Smooth muscle cell of the brain vasculature (primary cell): ENCODE measurements at places on chromosomes 5 and 9.

DNA sequence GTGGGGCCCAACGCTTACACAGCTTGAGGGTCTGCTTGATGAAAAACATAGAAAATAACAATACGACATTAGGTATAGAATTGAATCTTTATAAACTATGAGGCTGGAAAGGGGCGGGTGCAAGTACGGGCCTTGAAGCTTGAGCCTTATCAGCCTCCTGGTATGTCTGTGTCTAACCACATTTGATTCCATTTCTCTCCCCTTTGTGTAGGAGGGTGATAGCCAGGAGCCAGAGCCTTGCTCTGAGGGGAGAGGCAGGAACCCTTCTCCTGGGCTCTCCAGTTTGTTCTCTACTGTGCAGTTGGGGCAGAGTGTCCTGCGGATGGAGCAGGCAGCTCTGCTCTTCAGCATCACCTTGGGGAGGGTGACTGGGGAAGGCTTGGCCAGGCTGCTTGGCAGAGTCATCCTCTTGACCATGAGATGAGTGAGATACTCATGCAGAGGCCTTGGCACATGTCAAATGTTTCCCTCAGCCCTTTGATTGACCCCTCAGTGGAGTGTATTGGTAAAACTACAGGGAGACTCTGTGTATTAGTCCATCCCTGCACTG is 153.5 kb downstream of the SEMA6A start:
- DNase-seq: no peak

DNA sequence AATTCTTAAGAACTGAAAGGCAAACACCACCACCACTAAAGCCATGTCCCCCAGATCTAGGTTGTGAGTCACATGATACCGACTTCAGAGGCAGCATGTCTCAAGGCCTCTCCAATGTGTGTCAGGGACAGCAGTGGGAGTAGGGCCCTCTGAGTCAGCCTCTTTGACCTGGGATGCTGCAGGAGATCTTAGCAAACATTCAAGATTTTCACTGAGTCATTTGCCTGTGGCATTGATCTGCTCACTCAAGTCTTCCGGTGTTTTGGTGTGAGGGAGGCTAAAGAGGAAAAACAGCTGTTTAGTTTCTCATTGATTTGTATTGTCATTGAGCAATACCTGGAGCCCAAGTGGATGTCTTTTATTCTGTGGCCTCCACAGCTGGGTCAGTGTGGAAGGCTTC is 36.1 kb downstream of the TMC1 start:
- DNase-seq: peak; percentile 26

DNA sequence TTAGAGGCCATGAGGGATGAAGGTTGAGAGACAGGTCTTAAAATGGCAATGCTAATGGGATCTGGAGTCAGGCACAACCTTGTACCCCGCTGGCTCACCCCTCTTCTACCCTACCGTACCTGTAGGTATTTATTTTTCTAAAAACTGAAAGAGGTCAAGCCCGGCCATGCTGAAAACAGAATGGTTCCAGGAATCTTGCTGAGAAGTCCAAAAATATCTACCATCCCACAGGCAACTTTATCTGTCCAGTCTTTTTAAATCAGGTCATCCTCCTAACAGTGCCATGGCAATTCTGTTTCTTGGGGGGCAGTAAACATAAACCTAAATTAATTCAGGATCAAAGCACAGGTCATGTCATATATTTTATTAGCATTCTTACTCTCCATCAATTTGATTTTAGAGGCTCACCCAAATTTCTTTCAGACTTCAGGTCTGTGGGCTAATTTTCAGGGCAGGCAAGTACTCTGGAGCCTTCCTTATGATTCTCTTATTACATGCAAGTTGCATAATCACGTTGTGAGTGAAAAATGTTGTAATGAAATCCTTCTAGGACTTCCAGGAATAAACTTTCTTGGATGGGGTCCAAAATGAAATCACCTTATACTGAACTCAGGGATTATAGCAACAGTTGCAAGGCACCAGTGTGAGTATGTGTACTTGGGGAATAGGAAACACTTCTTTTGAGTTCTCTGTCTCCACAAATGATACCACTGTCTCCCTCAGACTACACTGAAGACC is 102.7 kb upstream of the NREP start:
- peak; percentile 62 for DNase-seq

- no peak for DNase-seq
Observed at GRCh38 chr5:158898185-158899177, 201.2 kb downstream of the EBF1 start.

DNA sequence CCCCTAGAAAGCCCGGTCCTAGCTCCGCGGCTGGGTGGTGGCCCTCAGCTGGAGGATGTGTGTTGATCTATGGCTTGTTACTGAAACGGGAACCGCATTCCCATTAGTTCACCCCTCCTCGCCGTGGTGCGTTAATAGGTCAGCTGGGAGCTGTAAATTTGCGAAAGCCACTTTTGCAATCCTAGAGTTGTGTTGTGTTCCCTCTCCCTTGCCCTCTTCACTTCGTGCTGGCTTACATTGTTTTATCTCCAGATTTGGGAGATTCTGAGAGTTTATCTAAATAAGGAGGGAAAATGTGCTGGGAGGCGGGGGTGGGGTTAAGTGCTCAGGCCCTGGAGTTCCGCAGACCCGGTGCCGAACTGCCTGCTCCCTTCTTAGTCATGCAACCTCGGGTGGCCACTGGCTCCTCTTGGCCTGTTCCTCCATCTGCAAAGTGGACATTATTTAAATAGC is 62.8 kb downstream of the HMCN2 start:
- DNase-seq: no peak

- peak; percentile 4 for DNase-seq
Observed at GRCh38 chr5:15425766-15426165, 74.2 kb upstream of the FBXL7 start.

DNA sequence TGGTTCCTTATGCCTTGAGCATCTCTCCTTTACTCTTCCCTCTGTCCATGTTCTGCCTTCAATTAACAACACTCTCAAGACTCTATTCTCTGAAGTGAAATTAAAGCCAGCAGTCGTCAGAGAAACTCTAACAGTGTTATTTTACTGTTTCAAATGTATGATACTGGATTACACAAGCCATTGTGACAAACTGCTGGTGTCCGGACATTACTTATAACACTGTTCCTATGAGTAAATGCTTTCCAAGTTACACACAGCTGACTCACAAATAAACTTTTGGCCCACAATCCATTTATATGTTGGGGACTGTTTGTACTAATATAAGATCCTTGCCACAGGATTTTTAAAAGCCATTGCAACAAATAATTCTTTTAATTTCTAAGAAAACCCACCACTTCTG is 63.2 kb upstream of the GHR start:
- no peak for DNase-seq

DNA sequence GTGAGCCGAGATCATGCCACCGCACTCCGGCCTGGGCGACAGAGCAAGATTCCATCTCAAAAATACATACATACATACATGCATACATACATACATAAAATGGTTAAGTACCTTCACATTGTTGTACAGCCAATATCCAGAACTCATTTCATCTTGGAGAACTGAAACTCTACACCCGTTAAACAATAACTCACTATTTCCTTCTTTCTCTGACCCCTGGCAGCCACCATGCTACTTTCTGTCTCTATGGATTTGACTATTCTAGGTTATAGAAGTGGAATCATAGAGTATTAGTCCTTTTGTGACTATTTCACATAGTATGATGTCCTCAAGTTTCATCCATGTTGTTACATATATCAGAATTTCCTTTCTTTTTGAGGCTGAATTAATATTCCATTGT is 9.6 kb upstream of the KIF27 start:
- no peak for DNase-seq

DNA sequence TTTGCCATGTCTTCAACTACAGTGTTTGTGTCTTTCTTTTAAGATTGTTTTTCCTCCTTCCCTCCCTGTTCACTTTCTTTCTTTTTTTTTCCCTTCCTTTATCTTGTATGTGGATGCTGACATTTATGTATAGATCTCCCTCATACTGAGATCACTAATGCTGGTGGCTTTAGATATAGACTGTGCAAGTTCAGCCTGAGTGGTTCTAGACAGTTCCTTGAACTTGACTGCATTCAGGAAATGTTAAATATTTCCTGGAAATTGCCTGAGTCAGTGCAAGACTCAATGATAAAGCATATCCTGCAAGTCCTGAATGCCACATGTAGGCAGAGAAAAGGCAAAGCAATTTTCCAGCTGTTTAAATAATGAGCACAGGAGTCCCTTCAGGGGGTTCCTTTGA is 182.5 kb upstream of the NR3C1 start:
- no peak for DNase-seq

DNA sequence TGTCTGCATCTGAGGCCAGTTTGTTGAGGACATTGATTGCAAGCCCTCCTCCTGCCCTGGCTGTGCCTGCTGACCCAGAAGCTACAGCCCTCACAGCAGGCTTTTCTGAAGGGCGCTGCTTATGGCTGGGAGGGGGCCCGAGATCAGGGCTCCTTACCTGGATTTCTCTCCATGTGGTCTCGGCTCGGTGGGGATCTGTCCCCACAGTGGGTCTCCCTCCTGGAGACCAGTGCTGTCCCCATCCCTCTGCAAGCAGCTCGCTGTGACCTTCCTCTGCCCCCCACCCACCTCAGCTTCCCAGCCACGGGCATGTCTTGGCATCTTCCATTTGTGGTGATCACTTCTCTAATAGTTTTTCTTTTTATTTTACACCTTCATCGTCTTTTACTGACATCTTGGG is 357.9 kb downstream of the IRX2 start:
- no peak for DNase-seq

DNA sequence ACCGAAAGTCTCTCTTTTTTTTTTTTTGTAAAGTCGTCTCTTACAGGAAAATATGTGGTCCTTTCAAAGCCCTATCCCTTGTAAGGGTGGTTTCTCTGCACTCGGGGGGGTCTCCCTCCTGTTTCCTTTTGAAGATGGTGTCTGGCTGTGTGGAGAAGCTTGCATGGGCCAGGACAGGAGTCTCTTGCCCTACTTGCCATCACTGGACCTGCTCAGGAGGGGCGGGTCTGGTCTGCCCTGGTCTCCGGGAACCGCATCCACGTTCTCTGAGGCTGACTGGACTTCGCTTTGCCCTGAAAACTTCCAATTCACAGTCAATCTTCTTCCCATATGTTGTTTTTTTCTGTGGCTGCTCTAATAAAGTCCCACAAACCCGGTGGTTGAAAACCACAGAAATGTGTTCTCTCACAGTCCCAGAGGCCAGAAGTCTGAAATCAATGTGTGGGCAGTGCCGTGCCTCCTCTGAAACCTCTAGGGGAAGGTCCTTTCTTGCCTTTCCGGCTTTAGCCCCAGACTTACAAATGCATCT is 92.9 kb upstream of the IER5L start:
- peak; percentile 29 for DNase-seq

- peak; percentile 57 for DNase-seq
Observed at GRCh38 chr9:121447321-121447834, 52.3 kb downstream of the GGTA1 start.

DNA sequence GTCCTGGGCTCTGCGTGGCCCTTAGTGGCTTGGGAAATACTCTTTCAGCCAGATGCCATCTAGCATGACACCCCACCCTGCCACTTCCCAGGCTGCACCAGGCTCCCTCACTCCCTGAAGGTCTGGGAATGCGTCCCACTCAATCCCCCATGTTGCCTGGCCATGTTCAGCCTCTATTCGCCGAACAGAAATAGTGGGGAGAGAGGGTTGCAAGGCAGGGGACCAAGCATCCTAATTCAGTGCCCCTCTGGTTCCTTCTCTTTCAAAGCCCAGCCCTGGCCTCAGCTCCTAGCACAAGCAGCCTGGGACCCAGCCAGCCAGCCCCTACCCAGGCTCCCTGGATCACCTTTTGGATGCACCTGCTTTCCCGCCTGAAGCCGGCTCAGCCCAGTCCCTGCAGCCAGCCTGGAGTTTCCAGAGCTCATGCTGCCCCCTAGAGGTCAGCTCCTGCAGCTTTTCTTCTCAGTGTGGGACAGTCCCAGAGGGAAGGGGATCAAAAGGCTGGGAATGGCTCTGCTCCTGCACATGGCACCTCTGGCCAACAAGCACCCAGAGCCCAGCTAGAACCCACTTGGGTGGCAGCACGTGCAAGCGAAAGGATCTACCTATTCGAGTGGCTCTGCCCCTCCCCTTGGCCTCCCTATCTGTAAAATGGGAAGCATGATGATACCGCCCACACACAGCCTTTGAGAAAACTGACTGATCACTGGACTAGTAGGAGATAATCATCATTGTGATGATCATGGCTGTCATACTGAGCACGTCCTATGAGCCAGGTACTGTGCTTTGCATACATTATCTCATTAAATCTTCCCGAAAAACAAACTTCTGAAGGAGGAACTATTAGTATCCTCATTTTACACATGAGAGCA is 48.7 kb upstream of the C5orf58 start:
- DNase-seq: peak; percentile 17

DNA sequence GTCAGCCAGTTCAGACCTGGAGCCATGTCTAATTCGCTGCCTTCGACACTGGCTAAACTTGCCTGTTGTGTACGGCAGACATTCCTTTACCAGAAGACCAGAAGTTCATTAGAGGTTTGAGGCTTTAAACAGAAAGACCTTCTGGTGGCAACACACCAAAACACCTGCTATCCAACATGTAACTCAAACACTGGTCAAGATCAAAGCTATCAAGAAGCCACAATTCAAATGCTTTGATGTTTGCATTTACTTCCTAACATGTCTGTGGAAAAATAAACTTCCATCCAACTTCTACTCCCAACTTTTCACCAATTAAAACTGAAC is 91.0 kb upstream of the RETREG1 start:
- DNase-seq: no peak

- DNase-seq: no peak
Observed at GRCh38 chr9:124928116-124928515, 12.8 kb downstream of the GOLGA1 start.

- DNase-seq: no peak
Observed at GRCh38 chr5:98463676-98464075, 309.8 kb upstream of the RGMB start.

GRCh38 chr9:75797085-75797580 is 93.3 kb upstream of the PCSK5 start:
- DNase-seq: no peak

DNA sequence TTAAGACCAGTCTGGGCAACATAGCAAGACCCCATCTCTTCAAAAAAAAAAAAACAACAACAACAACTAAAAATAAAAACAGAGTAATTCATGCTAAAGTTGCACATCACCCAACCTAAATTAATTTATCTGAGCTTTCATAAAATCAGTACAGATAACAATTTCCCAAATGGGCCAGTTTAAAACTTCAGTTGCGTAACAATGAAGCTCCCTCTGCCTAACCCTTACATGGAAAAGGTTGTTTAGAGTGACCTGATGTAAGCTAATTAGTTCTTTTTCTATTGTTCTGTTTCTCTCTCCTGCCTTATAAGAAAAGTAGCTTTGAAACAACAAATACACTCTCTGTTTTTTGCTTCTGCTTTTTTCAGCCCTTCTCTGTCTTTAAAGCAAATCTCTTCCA is 46.2 kb upstream of the SLC28A3 start:
- DNase-seq: no peak

DNA sequence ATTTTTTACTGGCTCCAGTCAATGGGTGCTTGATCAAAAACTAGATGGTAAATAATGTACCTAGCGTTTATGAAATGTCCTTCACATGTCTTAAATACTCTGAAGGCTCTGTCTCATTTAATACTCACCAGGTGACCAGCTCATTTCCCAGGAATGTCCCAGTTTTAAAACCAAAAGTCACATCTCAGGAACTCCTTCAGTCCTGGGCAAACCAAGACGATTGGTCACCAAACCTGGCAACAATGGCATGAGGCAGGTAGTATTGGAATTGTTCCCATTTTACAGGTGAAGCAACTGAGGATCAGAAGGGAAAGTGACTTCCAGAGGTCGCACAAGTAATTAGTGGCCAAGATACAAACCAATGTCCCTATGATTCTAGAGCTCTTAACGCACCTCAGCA is 27.7 kb downstream of the SMIM23 start:
- no peak for DNase-seq

- no peak for DNase-seq
Observed at GRCh38 chr9:89358985-89359384, 40.7 kb downstream of the SECISBP2 start.
